ENCODE measurements at places on chromosomes 7 and 10. TPM values are rescaled to one million over a fixed set of nuclear protein-coding genes. Genes with fewer than 3 reads are reported as not detected.

DNA sequence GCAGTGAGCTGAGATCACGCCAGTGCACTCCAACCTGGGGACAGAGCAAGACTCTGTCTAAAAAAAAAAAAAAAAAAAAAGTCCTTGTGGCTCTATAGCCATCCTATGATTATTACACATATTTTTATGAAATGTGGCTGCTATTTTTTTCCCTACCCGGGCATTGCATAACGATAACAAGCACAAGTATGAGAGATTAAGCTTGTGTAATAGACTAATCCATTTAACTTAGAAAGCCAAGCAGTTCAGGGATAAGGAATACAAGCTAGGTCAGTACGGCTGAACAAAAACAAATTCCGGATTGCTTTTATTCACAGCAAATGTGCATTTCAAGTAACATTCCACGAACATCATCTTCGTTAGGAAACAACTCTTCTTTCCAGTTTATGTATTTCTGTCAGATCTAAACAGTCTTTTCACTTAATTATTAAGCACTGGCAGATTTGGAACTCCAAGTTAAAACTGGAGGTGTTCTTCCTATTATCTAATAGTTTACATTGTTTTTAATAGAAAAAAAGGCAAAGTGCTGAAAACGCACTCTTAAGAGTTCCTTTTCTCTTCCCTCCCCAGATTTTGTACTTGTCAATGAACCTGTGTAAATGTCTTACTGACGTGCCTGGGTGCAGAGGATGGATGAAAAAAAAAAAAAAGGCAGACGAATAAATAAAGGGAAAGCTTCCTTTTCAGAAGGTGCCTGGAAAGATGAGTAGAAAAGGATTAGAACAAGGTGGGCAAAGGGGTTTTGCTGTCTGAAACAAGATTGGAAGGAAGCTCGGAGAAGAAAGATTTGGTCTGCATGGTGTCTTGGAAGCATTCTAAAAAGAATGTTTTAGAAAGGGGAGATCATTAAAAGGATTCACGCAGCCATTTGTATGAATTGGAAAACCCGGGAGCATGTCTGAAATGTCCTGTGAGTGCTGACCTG, 81.1 kb downstream of the PRTFDC1 start:
- DNase-seq, result no peak

- DNase-seq, result no peak
These were observed 58.2 kb downstream of the RBM33 start for GRCh38 chr7:155702616-155703015.

DNA sequence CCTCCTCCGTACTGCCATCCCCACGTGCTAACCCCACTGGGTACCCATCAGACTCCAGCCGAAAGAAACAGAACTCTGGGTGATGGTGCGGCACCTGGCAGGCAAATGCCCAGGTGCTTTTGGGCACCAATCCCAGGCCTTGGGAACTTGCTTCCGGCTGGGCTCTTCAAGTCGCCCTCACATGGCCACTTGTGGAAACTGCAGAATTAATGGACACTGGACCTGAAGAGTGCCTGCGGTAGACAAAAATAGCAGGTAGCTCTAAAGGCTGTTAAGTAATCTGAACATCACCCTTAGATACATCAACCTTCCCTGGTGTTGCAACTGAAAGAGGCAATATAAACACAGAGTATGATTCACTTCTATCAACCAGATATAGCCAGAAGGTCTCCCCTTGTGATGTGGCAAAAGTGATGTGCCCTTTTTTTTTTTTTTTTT, 644.4 kb downstream of the GRM8 start:
- DNase-seq, result no peak

GRCh38 chr7:77415476-77415822, 700 bp downstream of the GSAP start:
- DNase-seq, result no peak

- DNase-seq, result no peak
These were observed 10.4 kb downstream of the KLHL7 start for GRCh38 chr7:23115991-23116390.

- DNase-seq, result no peak
These were observed 449.5 kb upstream of the MKI67 start for GRCh38 chr10:128575761-128576160.

GRCh38 chr10:14560274-14560673, 214.4 kb downstream of the FAM107B start:
- no peak for DNase-seq

- DNase-seq, result no peak
These were observed 5.7 kb upstream of the TAS2R60 start for GRCh38 chr7:143437578-143437977.

RARRES2 gene
- polyA plus RNA-seq, result 39.1 TPM

DNA sequence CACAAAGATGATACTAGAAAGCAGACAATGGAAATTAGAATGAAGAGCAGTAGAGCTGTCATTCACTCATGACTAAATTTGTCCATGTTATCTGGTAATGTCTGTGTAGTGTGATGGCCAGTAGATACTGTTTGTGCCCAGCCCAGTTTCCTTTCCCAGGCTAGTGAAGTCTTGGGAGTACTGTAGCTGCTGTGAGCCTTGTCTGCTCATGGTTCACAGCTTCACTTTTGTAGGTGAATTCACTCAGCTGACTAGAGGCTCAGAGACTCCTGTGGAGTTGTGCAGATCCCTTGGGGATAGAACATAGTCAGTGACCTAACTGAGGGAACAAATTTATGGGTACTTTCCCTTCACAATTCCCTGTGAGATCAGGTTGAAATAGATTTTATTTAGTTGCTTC, 572.5 kb downstream of the ARL4A start:
- DNase-seq, result no peak

- no peak for DNase-seq
These were observed 22.6 kb upstream of the PDIA4 start for GRCh38 chr7:149050941-149051340.

DNA sequence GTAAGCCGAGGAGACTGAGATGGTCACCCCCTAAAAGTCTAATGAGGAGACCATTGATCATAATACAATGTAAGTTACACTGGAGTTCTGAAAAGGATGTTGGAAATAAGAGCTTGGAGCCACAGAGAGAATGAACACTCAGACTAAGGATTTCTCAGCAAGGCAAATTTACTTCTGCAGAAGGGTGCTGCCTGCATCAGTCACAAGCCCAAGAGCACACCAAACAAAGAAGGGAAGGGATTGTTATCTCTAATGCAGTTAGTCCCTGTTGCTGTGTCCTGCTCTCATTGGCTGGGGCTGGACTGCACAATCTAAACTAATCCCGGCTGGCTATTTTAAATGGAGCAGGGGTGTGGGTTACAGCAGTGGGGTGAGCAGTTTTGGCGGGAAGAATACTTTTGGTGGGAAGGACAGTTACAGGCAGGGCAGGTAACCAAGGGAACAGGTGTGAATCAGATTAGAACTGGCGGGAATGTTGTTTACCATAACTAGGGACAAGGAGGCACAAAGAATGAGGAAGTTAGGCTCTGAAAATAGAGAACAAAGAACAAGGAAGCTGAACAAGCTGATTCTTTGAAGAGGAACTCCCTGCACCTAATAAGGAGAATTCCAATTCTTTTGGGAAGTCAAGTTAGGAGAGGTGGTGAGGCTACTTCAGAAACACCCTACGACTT, 30.3 kb upstream of the TRIM24 start:
- no peak for DNase-seq

DDC gene
- polyA plus RNA-seq, result 76.2 TPM

TRDMT1 gene
- 16.9 TPM for polyA plus RNA-seq

RNF32 gene
- 3.9 TPM for polyA plus RNA-seq

CALHM2 gene
- 10.3 TPM for polyA plus RNA-seq

- no peak for DNase-seq
These were observed 15.6 kb downstream of the CPED1 start for GRCh38 chr7:121003986-121004685.

GRCh38 chr7:143171697-143172096, 11.5 kb upstream of the TAS2R39 start:
- no peak for DNase-seq

BPGM gene
- 43.0 TPM for polyA plus RNA-seq

DNA sequence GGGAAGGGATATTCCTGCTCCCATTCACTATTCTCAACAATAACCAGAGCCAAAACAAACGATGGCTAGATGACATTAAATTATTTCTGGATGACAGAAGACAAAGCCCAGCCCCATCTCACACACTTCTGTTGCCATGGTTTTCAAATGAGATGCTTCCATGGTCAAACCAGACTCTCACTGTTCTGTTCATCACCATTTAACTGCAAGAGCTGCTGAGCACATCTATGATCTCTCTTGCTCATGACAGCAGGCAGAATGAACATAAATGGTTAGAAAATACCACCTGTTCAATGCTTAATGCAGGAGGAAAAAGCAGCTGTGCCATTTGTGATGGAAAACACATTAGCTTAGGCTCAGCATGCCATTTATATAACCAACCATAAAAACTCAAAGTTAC, 758.6 kb upstream of the ZWINT start:
- DNase-seq, result no peak

- DNase-seq, result no peak
These were observed 33.0 kb downstream of the RAMP3 start for GRCh38 chr7:45190406-45191165.

GRCh38 chr10:51397695-51398094, 301.7 kb downstream of the CSTF2T start:
- no peak for DNase-seq

SPDYE2 gene
- polyA plus RNA-seq, result 14.8 TPM

DNA sequence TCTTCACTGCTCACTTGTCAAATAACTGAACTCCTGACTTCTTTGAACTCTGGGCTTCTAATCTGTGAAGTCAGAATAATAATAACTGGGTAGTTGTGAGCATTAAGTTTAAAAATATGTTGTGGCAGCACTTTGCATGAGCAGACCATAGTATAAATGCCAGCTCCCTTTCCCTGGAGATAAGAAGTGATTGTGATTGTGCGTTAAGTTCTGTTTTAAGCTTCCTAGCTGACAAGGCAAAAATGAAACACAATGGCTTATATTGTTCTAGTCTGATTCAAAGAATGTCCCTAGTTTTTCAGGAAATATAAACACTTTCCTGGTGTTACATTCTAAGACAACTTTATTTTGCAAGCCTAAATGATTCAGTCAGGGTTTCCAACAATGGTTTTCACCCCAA, 61.8 kb downstream of the PTPRE start:
- DNase-seq, result no peak

GRCh38 chr7:11474902-11475585, 357.0 kb downstream of the THSD7A start:
- no peak for DNase-seq

SPAM1 gene
- polyA plus RNA-seq, result 0.10 TPM

GRCh38 chr10:27747096-27747451, 1.5 kb upstream of the MKX start:
- peak; percentile 18 for DNase-seq

DNA sequence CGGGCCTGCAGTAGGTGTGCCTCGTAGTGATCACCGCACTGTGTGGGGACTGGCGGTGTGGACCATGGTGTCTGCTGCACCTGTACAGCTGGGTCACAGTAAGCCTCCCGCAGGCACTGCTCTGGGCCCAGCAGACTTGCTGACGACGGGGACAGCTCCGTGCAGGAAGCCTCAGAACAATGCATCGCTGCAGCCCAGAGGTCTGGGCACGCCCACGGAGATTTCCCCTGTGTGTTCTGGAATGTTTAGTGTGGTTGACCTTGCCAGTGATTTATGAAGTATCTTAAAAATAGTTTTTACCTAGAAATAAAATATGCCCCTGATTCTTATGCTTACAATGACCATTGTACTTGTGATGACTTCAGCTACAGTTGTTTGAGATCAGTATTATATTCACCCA, 59.1 kb upstream of the ZNF32 start:
- no peak for DNase-seq

GRCh38 chr10:64102264-64102633, 581.0 kb downstream of the REEP3 start:
- DNase-seq, result no peak

- no peak for DNase-seq
These were observed 50.3 kb downstream of the ADCYAP1R1 start for GRCh38 chr7:31102151-31102972.

DNA sequence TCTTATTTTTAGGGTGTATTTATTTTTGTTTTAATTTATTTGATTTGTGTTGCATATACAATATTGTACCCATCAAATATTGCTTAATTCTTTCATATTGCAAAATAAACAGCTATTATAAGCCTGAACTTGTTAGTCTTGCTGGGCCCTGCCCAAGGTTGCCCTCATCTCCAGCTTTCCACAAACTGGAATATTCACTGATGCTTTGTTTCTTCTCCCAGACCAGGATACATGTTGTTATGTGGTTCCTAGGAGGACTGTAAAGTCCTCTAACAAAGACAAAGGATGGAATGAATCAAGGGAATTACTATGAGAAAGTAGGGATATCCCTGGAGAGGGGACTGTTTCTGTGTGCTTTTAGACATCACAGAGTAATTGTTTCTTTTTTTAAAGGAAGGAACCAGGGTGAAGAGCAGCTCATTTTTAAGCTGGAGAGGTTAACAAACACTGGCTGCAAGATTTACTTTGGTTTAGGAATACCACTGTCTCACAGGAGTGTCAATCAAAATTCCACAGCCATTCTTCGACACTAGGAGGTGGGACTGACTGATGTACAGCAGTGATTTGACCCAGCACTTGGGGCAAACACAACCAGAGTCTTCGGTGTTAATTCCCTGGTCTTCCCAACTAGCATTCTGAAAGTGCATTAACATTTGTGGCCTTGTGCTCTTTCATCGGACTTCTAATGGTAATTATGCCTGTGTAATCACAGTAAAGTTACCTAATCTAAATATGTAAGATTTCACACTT, 14.8 kb upstream of the CD36 start:
- DNase-seq, result no peak

DNA sequence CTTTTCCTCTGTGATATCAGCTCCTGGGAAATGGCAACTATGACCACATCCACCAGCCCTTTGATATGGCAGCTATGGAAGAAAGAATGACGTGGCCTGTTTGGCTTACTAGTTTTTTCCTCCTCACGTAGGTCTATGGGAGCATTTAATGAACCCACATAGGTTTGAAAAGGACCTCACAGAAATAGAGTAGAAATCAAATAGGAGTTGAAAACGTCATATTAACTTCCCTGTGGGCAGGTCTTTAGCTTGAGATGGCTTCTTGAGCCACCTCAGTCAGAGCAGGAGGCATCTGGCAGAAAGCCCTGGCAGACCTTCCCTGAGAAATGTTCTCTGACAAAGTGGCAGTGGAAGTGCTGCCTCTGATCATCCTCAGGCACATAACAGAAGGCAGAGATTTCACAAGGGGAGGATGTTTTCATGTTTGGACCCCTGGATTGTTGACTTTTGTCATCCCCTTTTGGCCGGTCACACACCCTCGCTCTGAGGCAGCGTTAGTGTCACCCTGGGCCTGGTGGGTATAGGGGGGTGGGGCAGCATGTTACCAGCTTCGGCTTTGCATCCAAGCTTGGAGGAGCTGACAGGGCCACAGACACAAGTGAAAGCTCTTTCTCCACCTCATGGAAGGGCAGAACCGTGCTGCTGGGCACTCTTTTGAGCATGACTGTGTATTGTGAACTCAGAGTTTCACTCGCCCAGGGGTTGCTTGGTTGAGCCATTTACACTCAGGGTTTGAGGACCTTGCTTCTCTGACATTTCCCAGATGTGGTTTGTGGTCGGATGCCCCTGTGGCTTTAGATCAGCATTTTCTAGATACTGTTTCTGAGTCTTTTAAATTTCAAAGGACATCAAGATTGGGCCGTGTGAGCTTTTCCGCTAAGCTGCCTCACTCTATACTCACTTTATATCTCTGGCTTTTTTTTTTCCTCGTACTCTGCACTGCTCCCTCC, 184.2 kb downstream of the STK31 start:
- no peak for DNase-seq
